ENCODE measurements at places on chromosomes 1 and 21.

- DNase-seq, result no peak
Measured at GRCh38 chr1:13754510-13755103, 54.6 kb downstream of the PRDM2 start.

GRCh38 chr1:46248122-46248920 is 758 bp downstream of the RAD54L start:
- peak; percentile 76 for DNase-seq

DNA sequence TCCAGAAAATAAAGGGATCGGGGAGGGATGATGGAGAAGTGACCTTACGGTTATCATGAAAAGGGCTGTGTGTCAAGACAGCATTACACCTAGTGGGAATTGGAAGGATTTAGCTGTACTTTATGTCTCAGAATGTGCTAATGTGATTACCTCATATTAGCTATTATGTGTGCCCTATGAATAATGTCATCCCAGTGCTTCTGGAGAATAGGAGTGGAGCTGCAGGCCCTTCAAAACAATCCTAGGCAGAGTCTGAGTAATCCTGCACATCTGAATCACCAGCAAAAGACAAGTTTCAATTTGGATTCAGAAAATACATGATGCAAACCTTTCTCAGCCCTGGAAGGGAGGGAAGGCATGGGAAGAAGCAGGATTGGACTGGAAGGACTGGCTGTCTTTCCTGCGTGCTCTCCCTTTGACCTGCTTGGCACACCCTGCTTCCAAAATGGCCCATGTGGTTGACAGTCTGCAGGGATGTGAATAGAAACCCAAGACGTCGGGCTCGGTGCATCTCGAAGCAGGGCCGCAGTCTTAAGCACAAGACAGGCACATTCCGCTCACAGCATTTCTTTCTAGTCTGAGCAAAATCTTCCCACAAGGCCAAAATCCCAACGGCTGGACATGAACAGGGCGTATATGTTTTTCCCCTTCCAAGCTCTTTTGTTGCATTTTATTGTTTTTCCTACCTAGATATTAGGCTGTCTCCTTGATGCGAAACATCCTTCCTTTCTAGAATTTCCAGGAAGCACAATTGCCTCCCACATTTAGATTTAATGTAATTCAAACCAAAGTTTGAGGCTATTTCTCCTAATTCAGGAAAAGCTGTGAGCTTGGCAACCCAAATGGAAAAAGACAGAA is 54.3 kb upstream of the TARBP1 start:
- DNase-seq, result peak; percentile 86

DNA sequence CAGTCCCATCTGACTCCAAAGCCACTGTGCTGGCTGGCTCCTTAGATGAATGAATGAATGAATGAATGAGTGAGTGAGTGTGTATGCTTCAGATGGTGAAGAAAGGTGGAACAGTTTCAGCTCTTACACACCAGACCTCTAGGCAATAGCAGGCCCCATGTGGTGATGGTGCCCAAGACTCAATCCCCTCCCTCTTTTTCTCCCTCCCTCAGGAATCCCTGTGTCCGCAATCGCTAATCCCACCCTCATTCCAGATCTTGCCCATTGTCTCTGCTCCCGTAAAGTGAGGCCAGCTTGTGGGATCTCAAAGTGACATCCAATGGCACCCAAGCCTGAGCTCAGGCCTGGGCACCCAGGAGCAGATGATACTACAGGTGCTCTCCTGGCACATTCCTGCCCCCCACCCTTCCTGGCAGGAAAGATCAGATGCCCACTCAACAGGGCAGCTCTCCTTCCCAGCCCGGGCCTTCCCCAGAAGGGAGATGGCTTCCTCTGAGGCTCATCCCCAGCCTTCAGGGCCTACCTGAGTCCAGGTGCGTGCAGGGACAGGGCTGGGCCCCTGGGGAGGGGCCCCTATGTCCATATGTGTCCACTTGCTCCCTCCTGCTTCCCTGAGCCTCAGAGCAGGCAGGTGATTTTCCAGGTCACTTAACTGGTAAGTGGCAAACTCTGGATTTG is 106.4 kb downstream of the HMGB4 start:
- no peak for DNase-seq

- no peak for DNase-seq
Measured at GRCh38 chr1:79657951-79658658, 651.6 kb upstream of the ADGRL4 start.

GRCh38 chr1:47262787-47263413 is 30.9 kb upstream of the TAL1 start:
- peak; percentile 59 for DNase-seq

DNA sequence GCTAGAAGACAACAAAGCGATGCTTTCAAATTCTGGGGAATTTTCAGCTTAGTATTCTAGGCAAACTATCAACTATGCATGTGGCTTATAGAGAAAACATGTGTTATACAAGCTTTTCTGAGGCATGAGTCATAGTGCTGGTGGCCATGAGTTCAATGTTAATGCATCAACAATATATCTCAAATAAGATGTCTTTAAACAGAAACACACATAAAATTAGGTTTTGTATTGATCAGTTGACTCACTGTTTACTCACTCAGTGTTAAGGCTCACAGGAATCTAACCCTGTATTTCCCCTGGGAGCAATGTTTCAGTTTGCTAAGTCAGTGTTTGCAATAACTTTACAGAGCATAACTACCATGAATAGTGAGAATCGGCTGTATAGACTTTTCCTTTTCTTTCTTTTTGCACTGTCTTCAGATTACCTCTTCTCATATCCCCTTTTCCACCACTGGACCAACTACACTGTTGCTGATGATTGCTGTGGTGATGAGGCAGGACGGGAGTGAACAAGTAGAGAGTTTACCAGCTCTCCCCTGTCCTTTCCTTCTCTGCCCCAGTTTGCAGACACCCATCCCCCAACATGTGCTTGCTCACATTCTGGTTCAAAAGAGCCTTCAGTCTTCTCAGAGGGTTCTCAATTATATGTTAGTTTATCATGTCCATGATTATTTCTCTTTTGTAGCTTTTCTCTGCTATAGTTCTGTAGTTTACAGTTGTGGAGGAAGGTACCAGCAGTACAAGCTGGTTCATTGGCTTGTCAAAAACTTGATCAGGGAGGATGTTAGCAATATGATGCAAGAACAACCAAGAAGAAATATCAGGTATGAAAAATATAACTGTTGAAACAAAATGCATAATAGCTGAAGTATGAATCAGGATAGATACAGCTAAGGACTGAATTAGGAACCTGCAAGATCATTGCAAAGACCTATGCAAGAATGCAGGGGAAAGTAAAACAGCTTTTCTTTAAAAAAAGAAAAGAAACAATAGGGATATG is 23.9 kb downstream of the CD2 start:
- peak; percentile 43 for DNase-seq

- no peak for DNase-seq
Measured at GRCh38 chr1:81186261-81186660, 614.5 kb upstream of the ADGRL2 start.

GRCh38 chr1:187157115-187157514 is 328.4 kb downstream of the PLA2G4A start:
- DNase-seq, result peak; percentile 10
